ENCODE measurements at places on chromosomes 2 and 18. TPM values are rescaled to one million over a fixed set of nuclear protein-coding genes. Genes with fewer than 3 reads are reported as not detected.

GRCh38 chr2:31163011-31163539 is 24.8 kb upstream of the GALNT14 start:
- no peak for DNase-seq

DNA sequence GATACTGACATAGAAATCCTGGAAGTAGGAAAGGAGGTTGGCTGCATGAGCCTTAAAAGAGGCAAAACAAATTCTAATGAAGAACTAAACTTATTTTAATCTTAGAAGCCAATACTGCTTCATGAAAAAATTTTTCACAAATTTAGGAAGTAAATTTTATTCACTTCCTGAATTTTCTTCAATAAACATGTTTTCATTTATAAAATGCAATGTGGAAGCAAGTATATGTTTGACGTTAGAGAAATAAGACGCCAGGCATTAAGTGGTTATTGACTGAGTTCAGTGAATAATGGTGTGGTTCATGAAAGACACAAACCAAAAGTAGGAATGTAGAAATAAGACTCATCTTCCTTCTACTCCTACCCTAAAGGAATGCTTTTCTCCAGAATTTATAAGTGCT is 136.4 kb downstream of the USP34 start:
- no peak for DNase-seq

DNA sequence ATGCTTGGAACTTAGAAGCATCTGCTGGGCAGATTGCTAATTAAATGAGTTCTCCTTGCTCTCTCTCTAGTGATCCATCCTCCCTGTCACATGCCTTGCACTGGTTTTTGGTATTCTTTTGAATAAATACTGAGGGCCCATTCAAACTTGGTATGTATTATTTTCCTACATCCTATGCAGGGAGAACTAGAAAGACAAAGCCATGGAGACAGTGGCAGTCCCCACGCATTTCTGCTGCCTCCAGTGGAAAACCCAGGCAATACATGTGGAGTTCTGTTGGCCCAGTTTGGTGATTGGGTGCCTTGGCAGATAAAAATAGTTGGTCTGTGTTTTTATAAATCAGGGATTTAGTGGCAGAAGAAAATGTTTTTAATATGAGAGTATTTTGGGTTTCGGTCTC is 68.7 kb downstream of the DIS3L2 start:
- no peak for DNase-seq

GRCh38 chr2:102103992-102104871 is 38.3 kb upstream of the IL1R1 start:
- peak; percentile 68 for DNase-seq

DNA sequence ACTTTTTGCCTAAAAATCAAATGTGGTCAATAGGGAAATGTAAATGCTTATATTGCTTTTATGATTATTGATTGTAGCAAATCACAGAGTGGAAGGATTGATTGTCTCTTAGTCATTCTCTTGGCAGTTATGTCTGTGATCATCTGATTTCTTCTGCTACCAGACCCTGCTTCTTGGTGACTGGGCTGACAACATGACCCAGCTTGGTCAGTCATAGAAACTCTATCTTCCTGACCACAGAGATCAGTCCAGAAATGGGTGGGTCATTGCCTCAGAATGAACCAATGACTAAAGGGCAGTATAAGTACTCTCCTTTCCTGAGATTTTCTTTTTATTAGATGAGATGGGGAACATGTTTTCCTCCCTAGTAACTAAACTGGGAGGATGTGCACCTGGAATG is 87.6 kb downstream of the MAIP1 start:
- no peak for DNase-seq

DNA sequence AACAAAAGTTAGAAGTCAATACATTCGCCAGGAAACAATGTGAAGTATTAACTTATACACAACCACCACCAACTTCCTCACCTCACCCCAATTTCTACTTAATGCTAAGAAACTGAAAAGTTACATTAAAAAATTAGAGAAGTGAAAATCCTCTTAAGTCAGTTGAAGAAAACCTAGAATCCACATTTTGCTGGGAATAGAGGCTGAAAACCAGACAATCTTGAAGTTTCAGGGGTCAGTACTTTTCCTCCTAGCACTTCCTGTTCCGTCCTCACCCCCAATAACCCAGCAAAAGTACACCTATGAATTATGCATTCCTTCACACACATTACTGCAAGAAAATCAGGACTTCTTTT is 6.3 kb downstream of the YES1 start:
- DNase-seq: no peak

DNA sequence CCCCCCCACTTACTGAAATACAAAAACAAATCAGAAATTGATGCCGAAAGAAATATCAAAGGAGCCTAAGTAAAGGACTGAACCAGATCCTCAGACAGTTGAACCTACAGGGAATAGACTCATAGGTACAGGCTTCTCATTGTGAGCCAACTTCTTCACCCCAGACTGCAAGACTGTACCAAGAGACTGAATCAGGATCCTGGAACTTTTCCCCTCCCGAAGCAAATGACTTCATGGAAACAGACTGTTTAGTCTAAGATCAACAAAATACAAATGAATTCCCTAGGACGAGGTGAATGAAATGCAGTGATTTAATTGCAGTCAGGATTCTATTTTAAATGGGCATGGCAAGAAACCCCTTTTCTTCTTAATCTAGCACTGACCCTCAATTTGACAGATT is 53.6 kb upstream of the RNF152 start:
- DNase-seq: no peak

DNA sequence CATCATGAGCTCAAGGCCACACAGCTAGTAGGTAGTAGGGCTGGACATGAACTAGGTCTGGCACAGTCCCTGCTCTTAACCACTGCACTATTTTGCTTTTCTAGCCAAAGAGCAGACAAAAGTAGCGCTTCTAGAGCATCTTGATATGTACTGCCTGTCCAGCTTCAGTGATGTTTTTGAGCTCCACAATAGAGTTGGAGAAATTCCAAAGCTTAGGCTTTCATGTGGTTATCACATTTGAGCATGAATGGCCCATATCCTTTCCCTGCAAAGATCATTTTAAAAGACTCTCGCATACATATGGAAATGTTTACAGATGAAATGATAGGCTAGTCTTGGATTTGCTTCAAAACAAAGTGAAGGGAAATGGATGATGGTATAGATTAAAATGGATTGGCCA is 128.7 kb downstream of the MAP3K20 start:
- DNase-seq: no peak

ERFE gene
- 0.35 TPM for total RNA-seq

DNA sequence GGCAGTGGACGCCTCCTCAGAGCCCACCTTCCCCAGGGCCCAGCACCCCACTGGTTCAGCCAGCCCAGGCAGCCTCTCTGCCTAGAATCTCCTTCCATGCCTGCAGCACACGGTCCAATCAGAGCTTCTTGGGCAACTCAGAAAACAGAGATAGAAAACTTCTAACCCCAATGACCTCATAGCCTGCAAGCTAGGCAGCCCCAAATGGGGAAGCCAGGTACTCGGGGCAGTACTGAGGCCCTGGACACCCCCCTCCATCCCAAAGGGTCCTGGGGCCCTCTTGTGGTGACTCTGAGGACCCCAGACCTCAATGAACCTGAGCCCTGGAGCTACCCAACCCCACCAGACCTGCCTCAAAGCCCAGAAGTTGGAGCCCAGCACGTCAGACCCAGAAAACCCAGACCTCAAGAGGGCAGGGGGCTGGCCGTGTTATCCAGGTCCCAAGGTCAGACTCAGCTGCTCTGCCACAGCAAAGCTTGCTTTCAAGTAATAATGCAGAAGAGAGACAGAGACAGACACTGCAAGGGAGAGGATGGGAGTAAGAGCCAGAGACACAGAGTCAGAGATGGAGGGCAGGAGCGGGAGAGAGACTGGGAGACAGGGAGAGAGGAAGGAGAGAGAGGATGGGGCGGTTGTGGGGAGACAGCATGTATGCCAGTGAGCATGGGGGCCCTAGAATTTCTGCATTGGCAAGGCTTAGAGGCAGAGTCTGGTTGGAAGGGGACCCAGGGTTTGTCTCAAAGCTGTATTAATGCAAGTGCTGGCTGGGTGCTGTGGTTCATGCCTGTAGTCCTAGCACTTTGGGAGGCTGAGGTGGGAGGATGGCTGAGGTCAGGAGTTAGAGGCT is 28.2 kb downstream of the SERTAD2 start:
- DNase-seq: no peak

GRCh38 chr18:32450026-32450691 is 20.5 kb downstream of the GAREM1 start:
- DNase-seq: no peak

- no peak for DNase-seq
Observed at GRCh38 chr2:207123335-207123744, 42.4 kb downstream of the KLF7 start.

GRCh38 chr2:165889158-165889557 is 64.4 kb downstream of the TTC21B start:
- DNase-seq: no peak

- no peak for DNase-seq
Observed at GRCh38 chr2:9423922-9424272, 443 bp downstream of the CPSF3 start.

CSRNP3 gene
- total RNA-seq: 7.1 TPM

DNA sequence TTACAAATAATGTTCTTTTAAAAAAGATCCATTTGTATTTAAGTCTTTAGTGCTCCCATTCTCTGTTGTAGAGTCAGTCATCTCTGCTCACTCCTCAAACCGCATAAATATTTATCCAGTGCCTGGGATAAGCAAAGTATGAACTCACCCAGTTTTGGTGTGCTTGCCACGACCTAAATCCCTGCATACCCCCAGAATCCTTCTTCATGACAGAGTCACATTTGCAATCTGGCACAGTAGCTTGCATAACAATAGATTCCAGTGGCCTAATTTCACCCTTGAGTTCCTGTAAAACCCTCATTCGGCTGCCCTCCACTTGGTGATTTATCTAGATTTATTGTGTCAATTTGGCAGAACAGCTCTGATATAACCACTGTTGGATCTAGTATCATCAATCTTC is 92.9 kb downstream of the DTNA start:
- DNase-seq: no peak

DNA sequence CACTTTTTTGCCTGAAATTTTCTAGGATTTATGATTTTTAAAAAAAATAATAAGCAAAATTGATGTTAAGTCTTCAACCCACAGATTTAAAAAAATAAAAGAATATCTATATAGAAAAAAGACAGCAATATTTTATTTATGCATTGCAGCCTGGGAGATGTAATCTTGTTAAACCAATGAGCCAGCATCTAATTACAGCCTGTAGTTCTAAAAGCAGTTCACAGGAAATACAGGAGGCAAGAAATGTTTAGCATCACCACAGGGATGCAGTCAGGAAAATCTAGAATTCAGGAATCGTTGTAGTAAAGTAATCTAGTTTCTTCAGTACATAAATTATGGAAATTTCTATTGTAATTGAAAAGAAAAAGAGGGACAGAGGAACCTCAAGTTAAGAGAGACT is 17.2 kb downstream of the UGGT1 start:
- DNase-seq: no peak

DNA sequence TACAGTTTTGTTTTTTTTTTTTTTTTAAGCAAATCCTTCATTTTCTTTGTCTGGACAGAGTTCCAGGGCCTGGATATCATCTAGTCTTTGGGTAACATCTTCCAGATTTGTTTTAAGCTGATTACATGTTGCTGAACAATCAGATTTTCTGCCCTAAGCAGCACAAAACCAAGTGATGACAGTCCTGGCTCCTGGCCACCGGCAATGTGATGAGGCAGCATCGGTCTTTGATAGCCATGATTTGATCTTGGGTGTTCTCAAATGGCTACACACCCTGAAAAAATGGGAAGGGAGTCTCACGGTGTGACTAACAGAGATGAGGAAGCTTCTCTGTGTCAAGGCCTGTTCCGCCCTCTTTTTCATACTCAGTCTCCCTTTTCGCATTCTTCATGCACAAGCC is 708.6 kb upstream of the ZEB2 start:
- no peak for DNase-seq

GRCh38 chr2:228720895-228721294 is 539.4 kb upstream of the SPHKAP start:
- DNase-seq: no peak

DNA sequence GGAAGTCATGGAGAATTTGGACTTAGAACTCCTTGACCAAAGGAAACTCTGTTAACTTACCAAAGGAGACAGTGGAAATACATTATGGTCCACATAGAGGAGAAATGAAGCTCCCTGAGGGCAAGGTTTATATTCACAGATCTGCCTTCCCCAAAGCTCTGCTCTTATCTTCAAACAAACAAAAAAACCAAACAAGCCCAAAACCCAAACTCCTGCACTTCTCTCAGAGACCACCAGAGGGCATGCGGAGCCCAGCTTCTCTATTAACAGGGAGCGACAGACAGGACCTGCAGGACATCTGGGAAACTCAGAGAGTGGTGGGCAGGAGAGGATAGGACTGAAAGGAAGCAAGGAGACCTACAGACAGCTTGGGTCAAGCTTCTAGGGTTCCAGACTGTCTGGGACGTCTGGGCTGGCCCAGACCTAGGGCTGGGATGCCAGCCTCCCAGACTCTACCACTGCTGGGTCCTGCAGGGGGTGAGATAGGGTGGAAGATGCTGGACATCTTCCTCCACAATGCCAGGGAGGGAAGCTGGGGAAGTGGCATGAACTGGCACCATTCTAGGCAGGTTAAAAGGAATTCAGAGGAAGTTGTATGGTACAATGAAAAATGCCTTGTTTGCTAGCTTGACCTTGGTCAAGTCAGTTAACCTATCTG is 4.0 kb upstream of the WNT10A start:
- peak; percentile 67 for DNase-seq

PUS10 gene
- total RNA-seq: 11.5 TPM

DNA sequence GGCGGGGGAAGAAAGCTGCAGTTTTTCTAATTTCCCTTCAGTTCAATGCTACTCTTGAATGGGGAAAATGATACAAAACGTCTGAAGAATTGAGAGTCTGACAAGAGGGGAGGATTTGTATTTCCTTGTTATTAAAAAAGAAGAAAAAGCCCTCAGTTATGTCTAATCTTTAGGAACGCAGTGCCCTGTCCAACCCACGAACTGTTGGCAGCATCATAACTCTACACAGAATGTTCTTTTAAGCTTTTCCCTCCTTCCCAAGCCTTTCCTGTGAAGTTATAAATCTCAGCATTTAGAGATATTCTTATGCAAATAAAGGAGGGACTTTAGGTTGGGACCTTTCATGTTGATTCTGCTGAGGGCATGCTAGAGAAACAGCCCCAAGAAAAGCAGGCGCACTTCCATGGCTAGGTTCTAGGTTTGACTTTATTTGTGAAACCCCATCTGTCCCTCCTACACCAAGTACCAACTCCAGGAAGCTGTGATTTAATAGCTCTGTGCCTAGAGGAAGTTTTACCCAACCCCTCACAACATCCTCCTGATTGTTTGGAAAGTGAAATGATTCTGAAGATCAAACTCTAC is 288.6 kb downstream of the SETBP1 start:
- DNase-seq: no peak
